Dermis lymphatic vessel endothelial cell (primary cell): ENCODE measurements at places on chromosomes 12 and 14. TPM values are rescaled to one million over a fixed set of nuclear protein-coding genes. Genes with fewer than 3 reads are reported as not detected.

WBP11 gene
- 18.0 and 19.5 TPM in 2 replicates for total RNA-seq

PRR4 gene
- total RNA-seq = 0.17 and 0.22 TPM in 2 replicates

GLI1 gene
- not detected in 2 replicates for total RNA-seq

ESPL1 gene
- total RNA-seq = 1.3 and 1.5 TPM in 2 replicates

GLT1D1 gene
- total RNA-seq = not detected in 2 replicates

RPL10L gene
- not detected in 2 replicates for total RNA-seq

DNM1L gene
- total RNA-seq = 54.9 and 79.2 TPM in 2 replicates

PTGER2 gene
- total RNA-seq = 0.09 and 0.11 TPM in 2 replicates

MMP17 gene
- total RNA-seq = 7.9 and 10.5 TPM in 2 replicates

CLEC7A gene
- 0.33 and 0.43 TPM in 2 replicates for total RNA-seq

GZMB gene
- total RNA-seq = not detected in 2 replicates

TAS2R7 gene
- total RNA-seq = 0.09 TPM in 1 of 2 replicates, not detected in the other

CIDEB gene
- total RNA-seq = 1.2 TPM in 2 replicates

CLEC1A gene
- 14.4 and 15.8 TPM in 2 replicates for total RNA-seq

GPRC5D gene
- total RNA-seq = not detected in 2 replicates

GZMH gene
- total RNA-seq = not detected in 2 replicates

GXYLT1 gene
- 14.2 and 15.5 TPM in 2 replicates for total RNA-seq

DAO gene
- total RNA-seq = not detected in 2 replicates

CACNA1C gene
- 0.33 and 0.34 TPM in 2 replicates for total RNA-seq

HOXC12 gene
- under 0.01 TPM in 1 of 2 replicates, not detected in the other for total RNA-seq

SLC38A4 gene
- 5.1 and 5.7 TPM in 2 replicates for total RNA-seq

MANSC4 gene
- not detected in 2 replicates for total RNA-seq

HCAR1 gene
- total RNA-seq = under 0.01 TPM in 2 replicates
